NCI-H1048 (cell line): ENCODE measurements at places on chromosomes 3 and 15.

GRCh38 chr3:176293276-176293675 is 904.0 kb downstream of the TBL1XR1 start:
- no peak for DNase-seq

DNA sequence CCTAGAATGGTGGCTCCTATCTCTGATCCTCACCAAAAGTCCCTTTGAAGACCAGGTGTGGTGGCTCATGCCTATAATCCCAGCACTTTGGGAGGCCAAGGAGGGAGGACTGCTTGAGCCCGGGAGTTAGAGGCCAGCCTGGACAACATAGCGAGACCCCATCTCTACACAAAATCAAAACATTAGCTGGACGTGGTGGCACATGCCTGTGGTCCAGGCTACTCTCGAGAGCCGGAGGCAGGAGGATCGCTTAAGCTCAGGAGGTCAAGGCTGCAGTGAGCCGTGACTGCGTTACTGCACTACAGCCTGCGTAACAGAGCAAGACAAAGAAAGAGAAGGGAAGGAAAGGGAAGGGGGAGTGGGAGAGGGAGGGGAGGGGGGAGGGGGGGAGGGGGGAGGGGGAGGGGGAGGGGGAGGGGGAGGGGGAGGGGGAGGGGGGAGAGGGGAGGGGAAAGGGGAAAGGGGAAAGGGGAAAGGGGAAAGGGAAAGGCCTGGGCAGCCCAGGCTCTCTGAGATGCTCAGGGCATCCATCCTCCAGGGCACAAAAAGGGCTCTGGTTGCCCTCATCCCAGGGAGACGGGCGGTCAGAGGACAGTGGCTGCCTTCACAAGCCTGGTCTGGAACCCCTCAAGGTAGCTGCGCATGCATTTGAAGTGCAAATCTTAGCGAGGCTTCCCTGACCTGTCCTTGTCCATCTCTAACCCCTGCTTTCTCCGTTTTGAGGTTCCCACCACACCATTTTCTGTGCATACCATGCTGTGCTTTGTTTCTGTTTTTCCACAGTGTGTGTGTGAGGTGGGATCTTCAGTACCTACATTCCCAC is 76.1 kb downstream of the LDHAL6B start:
- DNase-seq, result no peak

- DNase-seq, result no peak
Measured at GRCh38 chr15:93268066-93268465, 179.1 kb upstream of the RGMA start.

DNA sequence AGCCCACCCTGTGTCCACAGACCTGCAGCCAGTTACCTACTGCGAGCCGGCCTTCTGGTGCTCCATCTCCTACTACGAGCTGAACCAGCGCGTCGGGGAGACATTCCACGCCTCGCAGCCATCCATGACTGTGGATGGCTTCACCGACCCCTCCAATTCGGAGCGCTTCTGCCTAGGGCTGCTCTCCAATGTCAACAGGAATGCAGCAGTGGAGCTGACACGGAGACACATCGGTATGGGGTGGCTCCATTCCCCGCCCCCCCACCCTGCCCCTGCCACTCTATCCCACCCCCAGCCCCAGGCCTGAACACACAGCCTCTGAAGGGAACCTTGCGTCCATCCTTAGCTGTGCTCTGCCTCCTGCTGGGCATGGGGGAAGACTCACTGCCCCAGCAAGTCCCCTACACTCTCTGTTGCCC is 73.2 kb downstream of the AAGAB start:
- no peak for DNase-seq
